ENCODE measurements at places on chromosomes 12 and 14.

GRCh38 chr14:91169951-91170350 is 56.1 kb downstream of the DGLUCY start:
- DNase-seq: no peak

DNA sequence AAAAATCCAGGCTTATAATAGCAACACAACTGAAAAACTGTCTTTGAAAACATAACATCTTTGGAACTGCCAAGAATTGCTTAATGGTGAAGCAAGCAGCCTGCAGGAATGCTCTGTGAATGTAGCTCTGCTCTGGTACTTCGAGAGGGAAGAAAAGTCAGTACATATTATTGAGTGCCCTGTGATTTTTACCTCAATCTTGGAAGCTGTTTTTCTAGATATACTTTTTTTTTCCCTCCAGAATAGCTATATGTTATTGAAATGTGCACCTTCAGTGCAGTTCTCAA is 508.1 kb downstream of the PCNX1 start:
- DNase-seq: no peak

GRCh38 chr14:77903937-77904617 is 104.2 kb downstream of the ADCK1 start:
- DNase-seq: no peak

- DNase-seq: no peak
Measured at GRCh38 chr12:98466640-98467400, 48.6 kb upstream of the TMPO start.

DNA sequence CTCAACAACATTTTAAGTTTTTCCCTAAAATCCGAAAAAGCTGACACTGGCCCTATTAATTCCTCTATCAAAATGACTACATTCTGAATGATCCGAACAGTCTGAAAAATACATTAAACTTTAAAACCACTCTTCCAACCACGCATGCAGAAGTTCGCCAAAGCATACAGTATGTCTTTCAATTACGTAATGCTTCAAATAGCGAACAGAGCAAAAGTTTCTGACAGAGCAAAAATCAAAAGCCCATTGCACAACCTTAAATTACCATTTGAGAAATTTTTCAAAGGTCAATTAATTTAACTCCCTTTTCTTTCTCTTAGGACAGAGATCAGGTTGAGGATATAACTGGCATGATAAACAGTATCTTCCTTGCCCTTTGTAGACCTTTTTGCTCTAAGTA is 33.2 kb downstream of the LRIG3 start:
- no peak for DNase-seq

DNA sequence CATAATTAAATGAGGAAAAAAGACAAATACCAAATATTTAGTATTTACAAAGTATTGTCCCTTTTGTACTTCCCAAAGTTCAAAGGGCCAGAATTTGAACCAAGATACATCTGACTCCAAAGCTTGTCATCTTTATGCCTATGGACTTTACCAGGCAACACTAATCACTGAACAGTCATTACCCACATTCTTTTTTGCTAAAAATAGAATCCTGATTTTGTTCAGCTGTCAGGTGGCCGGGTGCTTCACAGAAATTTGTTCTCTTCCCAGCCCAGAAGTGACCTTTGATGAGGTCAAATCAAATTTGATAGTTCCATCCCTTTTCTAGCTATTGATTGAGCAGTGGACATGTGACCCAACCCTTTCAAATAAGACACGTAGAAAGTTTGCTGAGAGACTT is 121.6 kb downstream of the LLPH start:
- no peak for DNase-seq

- no peak for DNase-seq
Measured at GRCh38 chr12:22702690-22703089, 77.7 kb downstream of the ETNK1 start.

DNA sequence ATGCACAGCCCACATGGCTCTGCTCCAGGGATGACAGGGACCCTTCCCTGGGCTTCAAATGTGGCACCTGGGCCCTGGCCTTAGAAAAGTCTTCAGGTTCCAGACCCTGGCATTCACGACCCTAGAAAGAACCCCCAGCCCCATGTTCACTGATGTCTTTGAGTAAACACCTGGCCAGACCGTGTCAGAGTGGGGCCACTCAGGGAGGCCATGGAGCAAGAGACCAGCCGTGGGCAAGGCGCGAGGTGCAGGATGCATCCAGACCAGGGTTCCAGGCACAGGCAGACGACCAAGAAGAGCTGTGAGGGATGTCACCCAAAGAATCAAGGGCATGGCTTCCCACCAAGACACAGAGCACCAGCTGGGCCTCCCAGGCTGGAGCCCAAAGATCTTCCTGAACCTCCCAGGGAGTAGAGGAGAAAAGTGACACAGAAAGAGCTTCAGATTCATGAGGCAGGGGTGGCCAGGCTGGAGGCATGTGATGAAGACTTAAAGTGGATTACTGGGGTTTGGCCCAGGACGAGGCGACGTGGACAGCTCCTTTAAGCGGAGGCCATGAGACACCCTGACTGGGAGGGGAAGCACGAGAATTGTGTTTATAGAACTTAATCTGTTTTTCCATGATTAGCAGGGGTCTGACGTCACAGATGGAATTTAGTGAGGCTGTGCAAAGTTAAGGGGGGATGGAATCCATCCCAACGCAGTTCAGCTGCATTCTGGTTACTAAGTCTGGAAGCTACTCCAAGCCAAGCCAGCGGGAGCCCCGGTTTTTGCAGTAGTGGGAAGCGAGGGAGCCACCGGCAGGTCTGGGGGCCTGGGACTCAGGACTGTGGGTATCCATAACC is 61.6 kb downstream of the ARL6IP4 start:
- no peak for DNase-seq

DNA sequence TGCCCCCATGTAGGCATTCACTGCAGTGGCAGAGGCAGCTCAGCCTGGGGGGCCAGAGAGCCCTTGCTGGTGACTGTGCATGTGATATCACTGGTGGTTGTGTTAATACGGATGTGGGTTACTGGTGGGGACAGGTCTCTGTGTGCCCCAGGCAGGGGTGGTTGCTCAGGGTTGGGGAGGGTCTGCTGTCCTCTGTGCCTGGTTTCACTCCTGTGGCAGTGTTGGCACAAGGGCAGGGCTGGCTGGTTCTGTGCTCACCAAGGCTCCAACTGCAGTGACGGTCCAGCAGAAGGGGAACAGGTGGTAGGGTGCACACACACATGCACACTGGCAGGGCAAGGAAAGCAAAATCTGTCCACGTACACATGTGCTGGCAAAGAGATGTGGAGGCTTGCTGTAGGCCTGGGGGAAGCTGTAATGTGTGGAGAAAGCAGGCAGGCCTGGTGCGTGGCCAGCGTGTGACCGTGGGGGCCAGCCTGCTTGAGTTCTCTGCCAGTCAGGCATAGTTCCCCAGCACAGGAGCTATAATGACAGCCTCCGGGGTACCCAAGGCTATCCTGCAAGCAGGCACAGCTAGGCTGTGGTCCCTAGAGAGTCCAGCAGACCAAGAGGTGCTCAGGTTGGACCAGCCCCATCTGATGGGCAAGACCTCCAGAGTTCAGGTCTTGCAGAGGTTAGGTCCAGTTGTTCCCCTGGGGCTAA is 254.6 kb downstream of the FBXL14 start:
- no peak for DNase-seq

GRCh38 chr12:84247931-84248330 is 664.7 kb downstream of the SLC6A15 start:
- no peak for DNase-seq

DNA sequence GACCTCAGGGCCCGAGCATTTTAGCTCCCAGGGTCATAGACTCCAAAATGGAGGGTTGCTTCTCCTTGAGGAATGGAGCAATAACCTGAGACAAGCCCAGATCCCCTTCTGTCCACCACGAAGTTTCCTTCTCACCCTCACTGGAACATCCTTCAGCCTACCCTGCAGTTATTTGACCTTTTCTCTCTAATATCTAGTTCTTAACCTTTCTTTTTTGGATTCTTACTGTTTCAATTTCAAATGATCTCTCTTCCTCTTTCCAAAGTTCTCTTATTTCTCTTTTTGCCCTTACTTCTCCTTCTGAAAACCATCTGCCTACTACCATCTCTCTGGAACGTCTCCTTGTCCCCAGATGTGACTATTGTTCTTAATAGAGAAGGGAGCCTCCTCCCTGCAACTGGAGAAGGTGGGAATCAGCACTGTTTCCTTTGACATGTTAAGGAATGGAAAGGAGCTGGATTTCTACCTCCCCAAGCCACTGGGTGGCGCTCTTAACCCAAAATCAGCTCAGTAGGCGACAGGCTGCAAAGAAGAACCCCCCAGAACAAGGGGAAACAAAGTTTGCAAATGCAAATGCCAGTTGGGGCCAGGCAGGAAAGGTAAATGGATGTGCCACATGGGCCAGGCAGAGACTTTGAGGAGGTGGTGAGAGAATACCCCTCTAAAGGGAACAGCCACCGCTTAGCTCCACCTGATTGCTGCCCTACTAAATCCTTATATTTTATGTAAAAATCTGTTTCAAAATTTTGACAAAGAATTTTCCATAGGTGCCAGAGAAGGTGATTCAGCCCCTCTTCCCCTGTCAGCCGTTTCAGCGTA is 22.4 kb upstream of the PDE1B start:
- no peak for DNase-seq

GRCh38 chr14:23446291-23446851 is 10.9 kb upstream of the MYH7 start:
- DNase-seq: no peak

- peak; percentile 22 for DNase-seq
Measured at GRCh38 chr12:119780786-119781434, 96.2 kb downstream of the CIT start.

DNA sequence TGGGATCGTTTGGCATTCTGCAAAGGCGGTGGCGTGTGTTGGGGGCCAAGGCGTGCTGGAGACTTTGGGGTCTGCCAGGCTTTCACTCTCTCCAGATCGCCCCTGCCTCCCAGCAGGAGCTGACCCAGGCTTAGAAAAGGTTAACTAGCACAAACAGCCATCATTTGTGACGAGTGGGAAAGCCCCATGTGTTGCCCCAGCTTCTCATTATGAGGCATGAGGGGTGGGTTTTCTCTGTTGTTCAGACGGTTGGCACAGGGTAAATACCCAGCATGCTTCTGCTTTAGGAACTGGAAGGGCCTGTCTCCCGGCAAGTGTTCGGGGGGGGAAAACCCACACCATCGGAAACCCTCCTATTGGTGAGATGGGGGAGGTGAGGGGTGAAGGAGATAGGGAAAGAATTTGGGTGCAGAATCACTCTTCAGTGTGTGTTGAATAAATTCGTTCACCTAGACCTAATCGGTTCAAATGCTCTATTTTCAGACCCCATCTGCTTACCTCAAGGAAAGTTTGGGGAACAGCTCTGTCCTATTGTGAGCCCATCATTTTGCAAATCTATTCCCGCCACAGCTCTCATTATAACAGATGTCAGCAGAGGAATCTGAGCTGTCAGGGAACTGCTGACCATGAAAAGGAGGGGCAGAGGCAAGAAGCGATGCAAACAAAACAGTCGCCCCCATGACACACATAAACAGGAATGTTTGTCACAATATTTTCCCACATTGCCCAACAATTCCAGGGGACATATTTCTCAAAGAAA is 34.7 kb upstream of the C12orf42 start:
- no peak for DNase-seq

GRCh38 chr12:53091756-53092155 is 5.7 kb upstream of the IGFBP6 start:
- DNase-seq: no peak

DNA sequence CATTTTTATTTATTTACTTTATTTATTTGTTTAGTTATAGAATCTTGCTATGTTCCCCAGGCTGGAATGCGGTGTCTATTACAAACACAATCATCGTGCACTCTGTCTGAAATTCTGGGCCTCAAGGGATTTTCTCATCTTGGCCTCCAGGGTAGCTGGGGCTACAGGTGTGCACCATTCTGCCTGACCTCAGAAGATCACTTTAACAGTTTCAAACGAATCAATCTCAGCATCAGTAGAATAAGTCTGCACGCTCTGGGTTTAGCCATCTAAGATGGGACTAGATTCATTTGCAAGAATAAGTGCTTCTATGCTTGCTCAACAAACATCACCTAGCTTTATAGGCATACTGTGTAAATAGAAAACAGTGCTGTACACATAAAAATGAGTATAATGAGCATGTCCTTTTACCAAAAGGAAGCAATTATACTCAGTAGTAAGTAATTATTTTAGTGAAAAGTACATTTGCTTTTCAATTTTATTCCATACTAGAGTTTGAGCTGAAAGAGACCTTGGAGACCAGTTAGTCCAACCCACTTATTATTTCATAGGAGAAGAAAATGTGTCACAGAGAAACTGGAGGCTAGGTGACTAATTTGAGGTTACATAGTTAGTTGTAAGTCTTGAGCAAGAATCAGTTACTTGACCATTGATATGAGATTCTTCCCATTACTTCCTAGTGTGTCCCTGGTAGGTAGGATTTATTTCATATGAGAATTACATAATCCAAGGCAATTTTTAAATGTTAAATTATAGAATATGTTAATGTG is 456.5 kb upstream of the LMO3 start:
- DNase-seq: peak; percentile 1

DNA sequence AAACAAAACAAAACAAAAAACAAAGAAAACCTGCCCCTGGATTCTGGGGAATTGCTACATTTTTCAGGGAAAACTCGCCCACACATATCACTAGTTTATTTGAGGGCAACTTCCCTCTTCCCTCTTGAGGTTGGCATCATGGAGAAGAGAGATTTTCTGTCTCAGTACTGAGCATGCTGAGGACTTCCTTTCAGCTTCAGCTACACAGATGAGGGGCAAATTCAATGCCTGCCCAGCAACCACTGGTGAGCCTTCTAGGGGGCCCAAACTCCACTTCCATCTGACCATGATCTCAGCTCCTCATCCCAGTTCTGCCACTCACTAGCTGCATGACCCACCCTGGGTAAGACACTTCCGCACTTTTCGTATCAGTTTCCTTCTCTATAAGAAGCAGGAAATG is 63.1 kb upstream of the SCN8A start:
- DNase-seq: no peak

GRCh38 chr12:119710374-119710964 is 42.5 kb downstream of the PRKAB1 start:
- DNase-seq: no peak

- DNase-seq: no peak
Measured at GRCh38 chr14:95255013-95255412, 64.7 kb downstream of the CLMN start.
